ENCODE measurements at places on chromosomes 2 and 18.

DNA sequence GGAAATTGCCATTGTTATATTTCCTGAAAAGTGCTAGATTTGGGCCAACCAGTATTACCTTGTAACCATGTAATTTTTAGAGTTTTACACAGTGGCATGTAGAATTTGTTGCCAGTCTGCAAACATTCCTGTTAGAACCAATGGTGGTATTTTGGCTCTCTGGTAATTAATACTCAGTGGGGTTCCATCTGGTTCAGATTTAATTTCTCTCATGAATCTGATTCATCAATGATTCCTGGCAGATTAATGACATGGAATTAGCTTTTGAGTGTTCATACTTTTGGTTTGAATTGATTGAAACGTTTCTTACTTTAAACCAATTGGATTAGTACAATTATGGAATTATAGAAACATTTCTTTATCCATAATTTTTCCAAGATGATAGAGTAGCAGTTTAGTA lies 93.2 kb downstream of the MC4R start:
- no peak for DNase-seq

DNA sequence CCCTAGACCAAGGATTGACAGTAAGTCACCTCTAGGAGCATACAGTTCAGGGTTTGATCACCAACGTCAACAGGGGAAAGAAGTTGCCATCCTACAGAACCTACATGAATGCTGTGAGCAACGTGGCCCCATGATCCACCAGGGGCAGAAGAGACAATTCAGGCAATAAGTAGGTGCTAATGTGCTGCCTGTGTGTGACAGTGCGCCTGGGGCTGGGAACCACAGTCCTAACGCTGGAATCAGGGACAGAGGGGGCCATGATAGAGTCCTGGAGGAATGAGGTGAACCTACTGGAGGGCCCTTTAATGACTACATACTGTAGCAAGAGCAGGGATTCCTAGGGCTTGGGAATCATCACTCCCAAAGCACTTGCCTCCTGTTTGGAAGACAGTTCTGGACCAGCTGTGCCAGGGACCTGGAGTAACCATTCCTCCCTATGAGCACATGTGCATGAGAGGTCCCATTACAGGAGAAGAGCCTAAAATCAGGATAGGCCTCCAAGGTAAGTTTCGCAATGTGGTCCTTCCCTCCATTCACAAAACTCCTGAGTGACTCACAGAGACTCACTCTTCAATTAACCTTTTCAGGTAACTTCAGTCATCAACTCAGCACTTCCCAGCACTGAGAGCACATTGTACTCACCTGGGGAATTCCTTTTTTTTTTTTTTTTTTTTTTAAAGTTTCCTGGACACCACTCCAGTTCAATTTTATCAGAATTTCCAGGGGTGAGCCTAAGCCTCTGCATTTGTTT lies 214.0 kb downstream of the TMEM163 start:
- DNase-seq, result no peak

DNA sequence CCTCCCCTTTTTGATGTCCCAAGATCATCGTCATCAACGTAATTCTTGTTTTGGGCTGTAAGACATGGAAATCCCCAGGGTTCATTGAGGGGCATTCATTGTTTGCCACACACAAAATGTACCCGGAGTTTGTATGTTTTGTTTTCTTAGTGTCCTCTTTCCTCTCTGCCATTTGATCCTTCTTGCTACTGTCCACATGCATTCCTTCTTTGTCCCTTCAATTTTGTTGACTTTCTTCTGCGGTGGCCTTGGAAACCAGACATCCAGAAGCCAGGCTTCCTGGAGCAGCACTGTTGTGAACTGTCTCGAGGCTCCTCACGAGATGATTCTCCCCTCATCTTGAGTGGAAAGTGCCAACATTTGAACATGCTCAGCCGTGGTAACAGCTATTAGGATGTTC lies 24.8 kb downstream of the IGFBP2 start:
- no peak for DNase-seq

GRCh38 chr18:74182335-74182734 lies 34.0 kb downstream of the TIMM21 start:
- DNase-seq, result no peak

DNA sequence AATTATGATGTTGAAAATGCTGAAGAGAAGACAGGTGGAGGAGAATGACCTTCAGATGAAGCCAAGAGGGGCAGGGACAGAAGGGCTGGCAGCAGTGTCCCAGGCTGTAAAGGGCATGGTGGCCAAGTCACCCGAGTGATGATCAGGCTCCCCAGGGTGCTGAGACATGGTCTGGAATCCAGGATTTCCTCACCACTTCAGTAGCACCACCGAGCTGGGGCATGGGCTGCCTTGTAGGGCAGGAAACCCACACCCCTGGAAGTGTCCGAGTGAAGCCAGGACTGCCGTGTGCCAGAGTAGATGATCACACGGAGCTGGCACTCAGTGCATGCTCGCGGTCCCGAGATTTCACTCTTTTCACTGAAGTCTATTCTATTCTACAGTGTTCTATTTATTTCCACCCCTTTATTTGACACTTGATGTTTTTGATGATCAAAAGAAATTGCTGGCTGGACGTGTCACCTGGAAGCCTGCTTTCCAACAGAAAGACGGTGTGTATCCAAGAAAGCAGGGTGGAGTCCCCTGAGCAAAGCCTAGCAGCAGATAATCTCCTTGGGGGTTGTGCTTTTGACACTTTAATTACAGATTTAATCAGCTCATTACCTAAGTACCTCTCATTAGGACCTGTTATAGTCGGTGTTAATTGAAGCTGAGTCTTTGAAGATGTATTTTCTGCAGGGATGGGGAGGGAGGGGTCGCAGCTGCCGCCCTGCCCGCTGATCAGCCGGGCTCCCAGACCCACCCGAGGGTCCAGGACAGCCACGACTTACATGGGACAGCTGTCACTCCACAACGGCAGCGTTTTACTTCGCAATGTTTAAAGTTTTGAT lies 92.3 kb downstream of the SEPTIN10 start:
- no peak for DNase-seq

- no peak for DNase-seq
Measured at GRCh38 chr2:163756588-163756987, 20.8 kb upstream of the FIGN start.

- no peak for DNase-seq
Measured at GRCh38 chr2:17156086-17156485, 362.2 kb downstream of the RAD51AP2 start.

- DNase-seq, result no peak
Measured at GRCh38 chr2:129050101-129050500, 731.4 kb upstream of the HS6ST1 start.

DNA sequence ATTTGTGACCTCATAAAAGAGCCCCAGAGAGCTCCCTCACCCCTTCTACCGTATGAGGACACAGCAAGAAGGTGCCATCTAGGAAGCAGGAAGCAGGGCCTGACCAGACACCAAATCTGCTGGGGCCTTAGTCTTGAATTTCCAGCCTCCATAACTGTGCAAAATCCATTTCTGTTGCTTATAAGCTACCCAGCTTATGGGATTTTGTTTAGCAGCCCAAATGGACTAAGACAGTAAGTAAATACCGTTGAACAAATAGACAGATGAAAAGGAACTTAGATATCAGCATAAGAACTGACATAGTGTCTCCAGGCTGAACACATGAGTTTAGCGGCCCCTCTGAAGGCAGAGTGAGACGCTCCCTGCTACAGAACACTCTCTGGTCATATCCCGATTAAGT lies 130.9 kb downstream of the UXS1 start:
- DNase-seq, result no peak

GRCh38 chr2:74293191-74293991 lies 49.8 kb downstream of the SLC4A5 start:
- DNase-seq, result no peak

- no peak for DNase-seq
Measured at GRCh38 chr2:28590496-28591301, 94.8 kb downstream of the PLB1 start.

- no peak for DNase-seq
Measured at GRCh38 chr2:46010925-46011490, 286.2 kb upstream of the EPAS1 start.

DNA sequence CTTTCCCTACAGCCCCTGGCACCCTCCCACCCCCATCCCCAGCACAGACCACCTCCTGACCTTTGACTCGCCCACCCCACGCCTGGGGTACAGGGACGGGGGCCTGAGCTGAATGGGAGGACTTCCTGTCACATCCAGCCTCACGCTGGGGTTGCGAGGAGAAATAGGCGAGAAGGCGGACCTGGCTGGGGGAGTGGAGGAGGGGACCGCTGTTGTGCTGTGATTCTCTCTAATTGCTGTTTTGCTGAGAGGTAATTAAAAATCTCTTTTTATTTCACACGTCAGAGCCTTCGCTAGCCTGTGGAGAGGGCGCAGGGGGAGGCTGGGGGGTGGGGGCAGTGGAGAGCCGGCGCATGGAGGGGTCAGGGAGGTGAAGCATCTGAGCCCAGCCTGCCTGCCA lies 9.7 kb upstream of the ECEL1 start:
- no peak for DNase-seq

GRCh38 chr2:120760446-120761135 lies 24.9 kb downstream of the GLI2 start:
- no peak for DNase-seq

GRCh38 chr2:60213865-60214625 lies 339.4 kb downstream of the BCL11A start:
- no peak for DNase-seq

- DNase-seq, result no peak
Measured at GRCh38 chr18:22711192-22711685, 221.9 kb upstream of the RBBP8 start.

DNA sequence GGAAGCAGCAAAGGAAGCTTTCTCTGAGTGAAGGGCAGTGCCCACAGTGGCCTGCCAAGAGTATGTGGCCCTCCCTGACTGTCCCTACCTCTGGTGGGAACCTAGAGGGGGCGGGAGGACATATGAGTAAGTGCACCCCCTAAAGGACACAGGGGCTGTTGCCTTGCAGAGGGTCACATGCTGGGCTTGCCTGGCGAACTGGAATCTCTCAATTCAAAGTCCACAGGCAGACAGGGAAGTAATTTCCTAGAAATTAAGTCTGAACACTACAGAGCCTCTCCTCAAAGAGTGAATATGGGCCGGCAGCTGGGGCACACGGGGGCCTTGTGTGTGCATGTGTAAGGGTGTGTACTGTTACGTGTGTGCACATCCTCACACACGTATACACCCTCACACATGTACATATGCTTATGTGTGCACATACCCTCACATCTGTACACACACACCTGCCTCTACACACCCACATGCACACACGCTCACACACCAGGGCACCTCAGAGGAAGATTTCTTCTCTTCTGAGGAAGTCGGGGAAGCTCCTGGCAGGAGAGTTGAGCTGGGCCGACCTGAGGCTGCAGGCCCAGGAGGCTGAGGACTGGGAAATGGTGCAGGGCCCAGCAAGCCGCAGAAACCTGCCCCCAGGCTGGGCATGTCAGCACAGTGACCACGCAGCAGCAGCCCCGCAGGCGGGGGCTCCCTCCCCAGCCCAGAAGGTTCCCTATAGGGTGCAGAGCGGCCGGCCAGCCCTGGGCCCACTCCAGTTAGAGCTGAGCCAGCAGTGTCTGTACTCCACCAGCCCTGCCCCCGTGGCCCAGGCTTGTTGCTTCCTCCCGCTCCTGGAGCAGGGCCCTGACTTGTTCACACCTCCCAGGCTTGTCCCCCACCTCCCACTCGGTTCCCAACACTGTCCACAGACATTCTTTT lies 77.4 kb upstream of the TAF1B start:
- DNase-seq, result no peak

DNA sequence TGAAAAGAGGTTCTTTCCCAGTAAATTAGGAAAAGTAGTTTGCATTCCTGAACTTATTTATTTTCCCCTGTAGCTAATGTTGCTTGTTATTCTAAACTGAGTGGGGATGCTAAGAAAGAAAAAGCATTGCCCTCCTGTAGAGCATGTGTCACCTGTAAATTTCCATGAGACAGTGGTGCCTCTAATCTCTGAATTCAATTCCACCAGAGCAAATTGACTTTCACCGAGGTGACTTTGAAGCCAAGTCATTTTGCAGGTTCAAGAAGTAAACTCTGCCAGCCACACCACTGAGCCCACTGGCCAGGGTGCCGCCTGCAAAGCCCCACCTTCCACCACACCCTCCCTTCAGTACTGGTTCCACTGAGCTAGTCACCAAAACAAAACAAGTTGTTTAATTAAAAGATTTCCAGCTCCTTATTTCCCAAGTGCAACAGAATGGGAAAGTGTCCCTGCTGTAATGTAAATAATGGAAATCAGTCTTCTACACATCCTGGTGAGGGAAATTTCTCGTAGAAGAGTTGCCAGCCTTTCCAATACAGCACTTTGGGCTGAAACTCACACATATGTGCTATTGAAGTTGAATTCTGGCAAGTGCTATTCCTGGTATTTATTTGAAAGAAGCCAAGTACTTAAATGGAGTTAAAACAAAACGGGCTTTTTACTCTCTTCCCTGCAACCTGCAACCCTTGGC lies 254.8 kb downstream of the RNF152 start:
- no peak for DNase-seq

GRCh38 chr18:6118080-6118479 lies 222.8 kb upstream of the TMEM200C start:
- no peak for DNase-seq

DNA sequence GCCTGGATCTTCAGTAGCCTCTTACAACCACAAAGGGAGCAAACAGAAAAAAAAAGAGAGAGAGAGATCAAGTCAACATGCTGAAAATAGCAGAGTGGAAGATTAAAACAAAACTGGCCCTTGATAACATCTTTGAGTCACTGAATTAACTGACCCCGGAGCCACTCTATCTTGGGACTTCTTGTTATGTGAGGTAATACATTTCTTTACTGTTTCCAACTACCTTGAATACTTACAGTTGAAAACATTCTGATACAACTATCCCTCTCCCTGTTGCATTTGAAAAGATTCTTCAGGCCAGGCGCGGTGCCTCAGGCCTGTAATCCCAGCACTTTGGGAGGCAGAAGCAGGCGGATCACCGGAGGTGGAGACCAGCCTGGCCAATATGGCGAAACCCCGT lies 208.1 kb downstream of the MEMO1 start:
- DNase-seq, result no peak

DNA sequence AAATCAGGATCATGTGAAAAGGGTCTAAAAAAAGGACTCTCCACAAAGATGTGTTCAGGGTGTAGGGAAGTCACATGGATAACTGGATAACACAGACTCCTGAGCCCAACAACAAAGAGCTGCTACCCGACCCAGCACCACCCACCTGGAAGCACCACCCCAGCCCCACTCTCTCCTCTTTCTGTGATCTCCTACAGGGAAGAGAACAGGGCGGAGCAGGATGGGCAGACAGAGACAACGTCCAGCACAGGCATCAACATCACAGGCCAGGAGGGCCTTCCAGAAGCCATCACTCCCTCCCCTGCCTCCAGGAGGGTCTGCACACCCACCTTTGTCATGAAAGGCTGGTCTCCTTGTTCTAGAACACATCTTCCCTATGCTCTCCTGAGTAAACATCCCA lies 1.3 kb upstream of the CIB4 start:
- no peak for DNase-seq

DNA sequence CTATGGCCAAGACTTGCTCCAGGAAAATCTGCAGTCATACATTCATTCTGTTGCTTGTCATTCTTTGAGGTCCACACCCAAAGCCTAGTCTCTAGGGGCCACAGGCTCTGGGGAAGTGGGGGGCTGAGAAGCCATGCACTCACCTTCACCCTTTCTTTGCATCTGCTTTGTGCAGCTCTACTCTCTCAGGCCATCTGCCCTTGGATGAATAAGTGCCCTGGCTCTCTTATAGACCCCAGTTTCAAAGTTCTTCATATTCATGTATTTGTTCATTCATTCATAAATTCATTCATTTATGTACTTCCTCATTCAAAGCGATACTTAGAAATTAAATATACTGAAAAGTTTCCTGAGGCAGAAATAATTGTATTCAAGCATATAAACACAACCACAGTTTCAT lies 130.3 kb upstream of the FAM98A start:
- DNase-seq, result no peak

All from CMK (cell line).